CD4-positive, alpha-beta T cell (primary cell): ENCODE measurements at places on chromosomes 2 and 18. TPM values are rescaled to one million over a fixed set of nuclear protein-coding genes. Genes with fewer than 3 reads are reported as not detected.
A peak's percentile ranks its signal among the peaks of the same experiment; 100 is the strongest.

The GKN1 gene
- not detected for total RNA-seq

The KCTD1 gene
- 0.74 TPM for total RNA-seq

The E2F6 gene
- 4.2 TPM for total RNA-seq

The CYS1 gene
- total RNA-seq = not detected

The WNT6 gene
- total RNA-seq = not detected

The TTN gene
- total RNA-seq = 29.2 TPM

The ASPRV1 gene
- total RNA-seq = 0.81 TPM

- DNase-seq = no peak
- H3K4me3 ChIP-seq = no peak overlapping the region
- no peaks in the 10 kb centered on the region for H3K27me3 ChIP-seq
These were observed 669.6 kb upstream of the VRK2 start for GRCh38 chr2:57376985-57377384.

GRCh38 chr2:39150890-39151497, 30.1 kb upstream of the SOS1 start:
- H3K4me1 ChIP-seq = peaks cover 2% of the 10 kb centered on the region
- no peak overlapping the region for H3K4me3 ChIP-seq
- H3K27me3 ChIP-seq = no peaks in the 10 kb centered on the region
- H3K27ac ChIP-seq = no peak overlapping the region

- H3K4me1 ChIP-seq = no peaks in the 10 kb centered on the region
- no peaks in the 10 kb centered on the region for H3K27me3 ChIP-seq
- no peak overlapping the region for H3K4me3 ChIP-seq
- no peak for DNase-seq
- no peaks in the 10 kb centered on the region for H3K36me3 ChIP-seq
- H3K27ac ChIP-seq = no peak overlapping the region
These were observed 73.1 kb upstream of the PDE1A start for GRCh38 chr2:182499706-182500470.

- H3K4me1 ChIP-seq = peaks cover 31% of the 10 kb centered on the region
- DNase-seq = no peak
- H3K27me3 ChIP-seq = no peaks in the 10 kb centered on the region
- H3K36me3 ChIP-seq = peaks cover 28% of the 10 kb centered on the region
These were observed 669 bp downstream of the MARCHF7 start for GRCh38 chr2:159712929-159713420.

- no peak for DNase-seq
- no peaks in the 10 kb centered on the region for H3K27me3 ChIP-seq
- no peaks in the 10 kb centered on the region for H3K4me1 ChIP-seq
- no peaks in the 10 kb centered on the region for H3K36me3 ChIP-seq
- H3K4me3 ChIP-seq = no peak overlapping the region
These were observed 13.0 kb downstream of the XDH start for GRCh38 chr2:31401580-31401979.

DNA sequence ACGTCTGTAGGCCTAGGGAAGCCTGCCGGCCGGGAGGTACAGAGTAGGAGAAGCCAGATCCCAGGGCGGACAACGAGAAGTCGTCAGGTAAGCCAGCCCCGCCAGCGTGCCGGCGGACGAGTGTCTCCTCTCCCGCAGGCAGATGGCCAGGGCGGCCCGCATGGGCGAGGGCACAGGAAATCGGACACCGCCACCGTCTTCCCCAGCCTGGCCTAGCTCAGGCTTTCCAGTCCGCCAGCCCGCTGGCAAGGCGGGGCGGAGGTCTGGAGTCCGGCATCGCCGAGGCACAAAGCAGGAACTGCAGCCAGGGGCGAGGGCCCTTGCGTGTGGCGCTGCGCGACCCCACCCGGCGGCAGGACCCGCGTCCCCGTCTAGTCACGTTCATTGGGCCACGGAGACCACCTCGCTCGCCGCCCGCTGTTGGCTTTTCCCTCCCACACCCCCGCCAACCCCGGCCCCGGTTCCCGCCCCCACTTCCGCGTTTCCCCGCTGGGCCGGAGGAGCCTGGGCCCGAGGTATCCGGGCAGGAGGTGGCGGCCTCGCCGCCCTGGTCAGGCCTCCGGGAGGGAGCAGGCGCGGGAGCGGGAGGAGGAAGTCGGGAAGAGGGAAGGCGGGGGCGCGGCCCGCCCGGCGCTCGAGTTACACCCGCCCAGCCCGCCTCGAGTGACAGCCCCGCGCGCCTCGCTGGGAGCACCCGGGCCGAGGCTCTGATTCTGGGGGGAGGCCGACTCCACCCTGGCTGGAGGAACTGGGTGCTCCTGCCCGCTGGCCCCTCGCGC, at the start of gene GPD2:
GPD2 (plus strand) TSS at position 662 of the 779 bp plus-strand sequence. CDS start 39,727 bp downstream, outside the sequence.
- DNase-seq = peak; percentile 61
- peak within 1 kb of the TSS; percentile 33 for H3K27ac ChIP-seq
- peaks cover 28% of the 10 kb centered on the region for H3K4me1 ChIP-seq
- peak within 1 kb of the TSS; percentile 80 for H3K4me3 ChIP-seq
- H3K36me3 ChIP-seq = no peaks in the 10 kb centered on the region

- H3K27me3 ChIP-seq = no peaks in the 10 kb centered on the region
- no peaks in the 10 kb centered on the region for H3K36me3 ChIP-seq
- no peaks in the 10 kb centered on the region for H3K4me1 ChIP-seq
- no peak overlapping the region for H3K27ac ChIP-seq
- H3K4me3 ChIP-seq = no peak overlapping the region
- no peak for DNase-seq
These were observed 13.3 kb upstream of the GALNT14 start for GRCh38 chr2:31151501-31151900.

DNA sequence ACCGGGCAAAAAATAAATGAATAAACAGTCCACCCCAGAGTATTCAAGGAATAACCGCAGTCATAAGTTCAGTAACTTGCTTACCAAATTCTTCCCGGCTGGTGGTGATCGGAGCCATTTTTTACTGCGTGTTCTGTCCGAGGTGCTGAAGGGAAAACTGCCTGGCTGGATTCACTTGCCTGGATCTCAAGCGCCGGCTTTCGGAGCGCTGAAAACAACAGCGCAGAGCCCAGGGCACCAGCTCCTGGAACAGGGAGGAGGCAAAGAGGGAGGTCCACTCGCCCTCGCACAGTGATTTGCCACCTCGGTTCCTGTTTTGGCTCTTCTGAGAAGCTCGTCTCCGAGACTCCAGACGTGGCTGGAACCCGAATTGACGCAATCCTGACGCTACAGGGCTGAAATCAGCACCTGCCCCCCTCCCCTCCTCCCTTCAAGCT, at the start of gene SYT4:
SYT4 (minus strand) TSS at position 327 of the 437 bp plus-strand sequence; CDS start at position 118, 209 bp downstream.
- no peak within 1 kb of the TSS for H3K27ac ChIP-seq
- H3K27me3 ChIP-seq = peaks cover 3% of the 10 kb centered on the region
- H3K36me3 ChIP-seq = no peaks in the 10 kb centered on the region
- H3K4me3 ChIP-seq = no peak within 1 kb of the TSS

DNA sequence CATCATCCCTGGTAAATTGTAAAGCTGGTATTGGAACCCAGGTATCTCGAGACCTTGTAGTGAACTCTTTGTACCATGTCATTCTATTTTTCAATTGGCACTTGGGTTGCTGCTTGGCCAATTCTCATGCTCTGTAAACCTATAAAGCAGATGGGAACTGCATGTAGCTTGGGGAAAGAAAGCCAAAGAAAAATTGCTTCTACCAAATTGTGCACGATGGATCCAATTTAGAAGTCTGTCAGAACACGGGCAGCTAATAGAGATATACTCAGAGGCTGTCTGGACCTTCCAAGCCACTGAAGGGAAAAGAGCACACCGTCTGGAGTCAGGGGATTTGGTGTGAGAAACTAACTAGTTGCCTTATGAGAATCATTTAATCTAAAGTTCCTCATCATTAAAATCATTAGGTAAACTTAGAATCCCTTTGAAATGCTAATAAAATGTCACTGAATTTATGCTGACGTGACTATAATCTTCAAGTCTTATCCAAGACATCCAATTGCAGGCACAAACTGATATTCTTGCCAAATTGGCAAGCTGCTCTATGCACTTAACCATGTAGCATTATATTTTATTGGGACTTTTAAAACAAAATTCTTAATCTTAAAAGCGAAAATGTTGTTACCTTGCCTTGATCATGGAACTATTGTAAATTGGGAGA, 206.8 kb downstream of the DCC start:
- no peak overlapping the region for H3K4me3 ChIP-seq
- no peak overlapping the region for H3K27ac ChIP-seq
- H3K4me1 ChIP-seq = no peaks in the 10 kb centered on the region
- no peak for DNase-seq

DNA sequence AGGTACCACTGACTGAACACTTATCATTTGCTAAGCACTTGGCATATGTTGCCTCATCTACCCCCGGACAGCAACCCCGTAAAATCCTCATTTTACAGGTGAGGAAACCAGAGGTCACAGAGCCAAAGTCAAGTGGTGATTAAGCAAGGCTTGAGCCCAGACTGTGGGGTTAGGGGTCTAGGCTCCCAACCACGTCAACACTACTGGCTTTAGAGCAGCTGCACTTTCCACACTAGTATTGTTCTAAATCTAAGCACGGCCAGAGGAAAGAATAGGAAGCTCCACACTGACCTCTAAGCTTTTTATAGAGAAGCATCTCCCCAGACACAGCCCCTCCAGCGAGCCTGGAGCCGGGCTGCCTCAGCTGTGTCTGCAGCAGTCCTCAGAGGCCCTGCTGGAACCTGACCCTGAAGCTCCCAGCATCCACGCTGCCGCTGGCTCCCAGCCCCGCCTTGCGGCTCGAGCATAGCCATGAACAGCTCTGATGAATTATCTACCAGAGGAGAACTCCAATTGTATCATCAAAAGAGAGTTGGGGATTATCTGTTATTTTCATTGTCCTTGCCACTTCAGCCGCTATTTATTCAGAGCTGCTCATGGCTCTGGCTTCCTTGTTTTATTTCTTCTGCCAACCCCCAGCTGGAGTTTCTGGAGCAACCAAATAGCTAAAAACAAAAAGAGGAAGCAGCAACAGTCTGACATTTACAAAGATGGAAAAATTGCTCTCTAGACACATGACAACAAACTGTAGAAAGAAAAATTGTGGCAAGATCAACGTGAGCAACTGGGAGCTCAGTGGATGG, 62.2 kb upstream of the RTN4 start:
- peak; percentile 7 for DNase-seq
- H3K36me3 ChIP-seq = no peaks in the 10 kb centered on the region
- H3K27me3 ChIP-seq = no peaks in the 10 kb centered on the region

GRCh38 chr2:86487062-86487461, 45.9 kb downstream of the KDM3A start:
- no peak overlapping the region for H3K27ac ChIP-seq
- H3K36me3 ChIP-seq = peaks cover 100% of the 10 kb centered on the region
- H3K4me1 ChIP-seq = no peaks in the 10 kb centered on the region

DNA sequence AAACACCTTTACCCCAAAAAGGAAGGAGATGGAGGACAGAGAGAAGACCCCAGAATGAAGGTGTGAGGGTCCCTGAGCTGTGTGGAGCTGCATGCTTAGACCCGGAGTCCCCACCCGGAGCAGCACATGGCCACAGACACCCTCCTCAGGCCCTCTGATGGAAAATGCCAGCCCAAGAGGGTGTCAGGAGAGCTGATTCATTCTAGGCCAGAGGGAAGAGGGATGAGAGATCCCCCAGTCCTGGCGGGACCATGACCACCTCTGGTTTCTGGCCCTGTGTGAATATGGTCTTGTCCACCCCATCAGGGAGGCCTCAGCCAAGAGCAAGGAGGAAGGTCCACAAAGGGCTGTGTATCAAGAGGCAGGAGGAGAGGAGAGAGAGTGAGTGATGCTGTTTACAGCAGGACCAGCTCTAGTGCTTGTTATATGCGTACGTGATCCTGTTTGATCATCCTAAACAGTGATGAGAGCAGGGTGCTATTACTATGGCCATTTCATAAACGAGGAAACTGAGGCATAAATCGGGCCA, 186.6 kb upstream of the HAAO start:
- H3K4me1 ChIP-seq = peaks cover 9% of the 10 kb centered on the region
- H3K27ac ChIP-seq = no peak overlapping the region
- DNase-seq = no peak

GRCh38 chr2:233148354-233148753, 88.2 kb downstream of the INPP5D start:
- peaks cover 96% of the 10 kb centered on the region for H3K36me3 ChIP-seq
- H3K27ac ChIP-seq = no peak overlapping the region

DNA sequence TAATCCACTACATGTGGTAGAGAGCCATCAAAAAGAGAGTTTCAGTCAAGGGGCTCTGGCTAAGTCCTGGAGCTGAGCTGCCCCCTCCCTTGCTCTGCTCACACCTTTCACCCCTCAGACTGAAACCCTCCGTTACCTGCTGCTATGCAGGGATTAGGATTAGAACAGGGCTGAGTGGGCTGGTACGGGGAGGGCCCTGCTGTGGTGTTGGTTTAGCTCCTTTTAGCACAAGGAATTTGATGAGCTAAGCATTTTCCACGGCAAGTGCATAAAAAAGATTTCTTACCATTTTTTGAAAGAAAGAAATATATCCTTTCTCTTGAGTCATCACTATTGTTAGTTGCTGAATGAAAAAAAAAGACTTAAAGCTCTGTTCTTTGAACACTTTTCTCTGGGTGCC, 46.3 kb downstream of the TCF7L1 start:
- H3K36me3 ChIP-seq = no peaks in the 10 kb centered on the region
- no peaks in the 10 kb centered on the region for H3K4me1 ChIP-seq
- no peak overlapping the region for H3K4me3 ChIP-seq
- no peak for DNase-seq
